ENCODE measurements at places on chromosomes 12 and 14.
A peak's percentile ranks its signal among the peaks of the same experiment; 100 is the strongest.

GRCh38 chr12:90965204-90965603 lies 10.2 kb upstream of the CCER1 start:
- no peak for DNase-seq

GRCh38 chr14:103767336-103767894 lies 51.8 kb downstream of the ZFYVE21 start:
- no peak for DNase-seq

DNA sequence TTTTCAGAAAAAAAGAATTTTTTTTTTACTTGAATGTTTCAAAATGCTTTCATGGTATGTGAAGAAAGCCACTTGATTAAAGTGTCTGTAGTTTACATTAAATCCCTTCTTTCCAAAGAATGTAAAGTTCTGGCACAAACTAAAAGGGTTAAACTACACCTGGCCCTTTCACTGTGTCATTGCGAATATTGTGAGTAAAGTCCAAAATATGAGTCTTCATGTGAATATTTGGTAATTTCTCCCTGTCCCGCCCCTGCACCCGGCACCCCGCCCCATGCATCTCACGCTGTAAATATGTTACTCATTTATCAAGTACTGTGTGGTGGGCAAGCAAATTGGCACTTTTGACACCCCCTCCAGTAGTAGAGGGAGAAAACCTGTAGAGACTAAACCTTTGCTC lies 274.7 kb downstream of the TTC6 start:
- no peak for DNase-seq

GRCh38 chr12:41514907-41515306 lies 326.8 kb downstream of the PDZRN4 start:
- no peak for DNase-seq

- no peak for DNase-seq
These were observed 29.4 kb upstream of the ETFBKMT start for GRCh38 chr12:31629756-31630732.

- DNase-seq: no peak
These were observed 216.2 kb upstream of the RMST start for GRCh38 chr12:97246368-97246767.

GRCh38 chr12:6627616-6628015 lies 8.1 kb downstream of the LPAR5 start:
- no peak for DNase-seq

- DNase-seq: no peak
These were observed 2.8 kb downstream of the FAM234B start for GRCh38 chr12:13046964-13047363.

GRCh38 chr12:47317175-47317915 lies 237.6 kb upstream of the AMIGO2 start:
- DNase-seq: no peak

DNA sequence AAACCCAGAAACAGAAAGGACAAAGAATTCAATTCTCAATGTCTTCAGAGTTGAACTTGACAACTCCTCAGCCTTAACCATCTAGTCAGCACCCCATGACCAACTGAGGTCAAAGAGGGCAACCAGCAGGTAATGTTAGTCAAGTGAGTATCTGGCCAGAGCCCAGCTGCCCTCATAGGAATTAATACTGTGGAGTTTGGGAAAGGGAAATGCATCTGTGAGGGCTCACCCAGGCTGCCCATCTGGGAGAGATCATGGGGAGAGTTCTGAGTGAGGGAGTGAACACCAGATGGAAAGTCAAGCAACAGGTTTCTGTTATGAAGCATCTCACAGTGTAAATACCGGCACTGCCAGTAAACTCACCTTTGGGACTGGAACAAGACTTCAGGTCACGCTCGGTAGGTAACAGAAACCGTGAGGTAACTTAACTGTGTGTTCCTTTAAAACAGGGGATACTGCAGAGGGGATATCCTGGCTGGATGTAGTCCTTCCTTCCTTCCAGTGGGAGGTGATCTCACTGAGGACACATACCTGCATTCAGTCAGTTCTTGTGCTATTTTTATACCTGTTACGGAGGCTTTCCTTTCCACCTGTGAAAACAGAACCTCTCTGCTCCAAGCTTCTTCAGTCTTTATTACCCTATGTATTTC lies 94.4 kb downstream of the DAD1 start:
- no peak for DNase-seq

DNA sequence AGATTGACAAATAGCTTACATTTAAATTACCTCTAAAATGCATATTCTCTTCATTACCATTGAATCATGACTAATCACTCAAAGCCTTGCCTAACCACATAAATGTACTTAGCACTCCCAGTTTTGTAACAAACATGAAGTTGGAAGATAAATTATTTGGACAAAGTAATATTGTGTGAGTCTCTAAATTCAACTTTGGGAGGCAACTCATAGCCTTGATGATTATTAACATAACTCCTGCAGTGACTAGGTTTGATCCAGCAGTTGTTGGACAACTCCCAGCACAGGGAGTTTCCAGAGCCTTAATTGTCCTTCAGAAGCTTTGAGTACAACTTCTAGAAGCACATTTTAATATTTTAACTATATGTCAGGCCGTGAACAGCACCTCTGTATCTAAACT lies 153.4 kb upstream of the PDZRN4 start:
- no peak for DNase-seq

- DNase-seq: no peak
These were observed 78.5 kb downstream of the ST8SIA1 start for GRCh38 chr12:22256041-22256441.

GRCh38 chr12:80422550-80422949 lies 21.5 kb upstream of the PTPRQ start:
- DNase-seq: no peak

DNA sequence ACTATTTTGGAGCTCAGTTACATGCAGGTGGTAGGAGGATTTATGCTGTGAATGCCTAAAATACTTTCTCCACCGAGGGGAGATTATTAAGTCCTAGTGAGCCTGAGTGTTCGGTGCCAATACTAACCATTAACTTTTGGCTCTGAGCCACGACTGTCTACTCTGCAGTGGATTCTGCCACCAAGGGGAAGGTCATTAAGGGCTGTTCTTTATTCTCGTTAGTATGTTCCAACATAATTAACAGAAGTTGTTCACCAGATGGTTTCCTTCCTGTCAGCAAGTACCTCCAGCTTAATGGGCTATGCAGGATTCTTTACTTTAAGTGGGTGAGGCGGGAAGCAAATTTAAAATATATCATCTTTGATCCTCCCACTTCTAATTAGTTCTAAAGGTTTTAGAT lies 326.3 kb downstream of the BMP4 start:
- DNase-seq: no peak

GRCh38 chr12:60106214-60106613 lies 510.4 kb downstream of the SLC16A7 start:
- DNase-seq: no peak

- DNase-seq: no peak
These were observed 214.7 kb downstream of the PHLDA1 start for GRCh38 chr12:75816897-75817296.

- peak; percentile 12 for DNase-seq
These were observed 86.5 kb upstream of the CEP83 start for GRCh38 chr12:94545935-94546771.

DNA sequence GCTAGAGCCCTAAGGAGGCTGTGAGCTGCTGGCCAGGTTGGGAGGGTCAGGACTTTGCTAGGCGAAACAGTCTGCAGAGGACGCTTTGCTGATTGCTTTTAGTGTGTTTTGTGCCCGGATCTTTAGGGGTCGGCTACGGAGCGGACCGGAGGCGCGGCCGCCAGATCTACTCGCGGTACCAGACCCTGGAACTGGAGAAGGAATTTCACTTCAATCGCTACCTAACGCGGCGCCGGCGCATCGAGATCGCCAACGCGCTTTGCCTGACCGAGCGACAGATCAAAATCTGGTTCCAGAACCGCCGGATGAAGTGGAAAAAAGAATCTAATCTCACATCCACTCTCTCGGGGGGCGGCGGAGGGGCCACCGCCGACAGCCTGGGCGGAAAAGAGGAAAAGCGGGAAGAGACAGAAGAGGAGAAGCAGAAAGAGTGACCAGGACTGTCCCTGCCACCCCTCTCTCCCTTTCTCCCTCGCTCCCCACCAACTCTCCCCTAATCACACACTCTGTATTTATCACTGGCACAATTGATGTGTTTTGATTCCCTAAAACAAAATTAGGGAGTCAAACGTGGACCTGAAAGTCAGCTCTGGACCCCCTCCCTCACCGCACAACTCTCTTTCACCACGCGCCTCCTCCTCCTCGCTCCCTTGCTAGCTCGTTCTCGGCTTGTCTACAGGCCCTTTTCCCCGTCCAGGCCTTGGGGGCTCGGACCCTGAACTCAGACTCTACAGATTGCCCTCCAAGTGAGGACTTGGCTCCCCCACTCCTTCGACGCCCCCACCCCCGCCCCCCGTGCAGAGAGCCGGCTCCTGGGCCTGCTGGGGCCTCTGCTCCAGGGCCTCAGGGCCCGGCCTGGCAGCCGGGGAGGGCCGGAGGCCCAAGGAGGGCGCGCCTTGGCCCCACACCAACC lies 1.5 kb downstream of the HOXC6 start:
- no peak for DNase-seq

- peak; percentile 12 for DNase-seq
These were observed 12.2 kb upstream of the FOXG1 start for GRCh38 chr14:28754209-28754985.

- no peak for DNase-seq
These were observed 92.3 kb upstream of the BTG1 start for GRCh38 chr12:92237762-92238523.

DNA sequence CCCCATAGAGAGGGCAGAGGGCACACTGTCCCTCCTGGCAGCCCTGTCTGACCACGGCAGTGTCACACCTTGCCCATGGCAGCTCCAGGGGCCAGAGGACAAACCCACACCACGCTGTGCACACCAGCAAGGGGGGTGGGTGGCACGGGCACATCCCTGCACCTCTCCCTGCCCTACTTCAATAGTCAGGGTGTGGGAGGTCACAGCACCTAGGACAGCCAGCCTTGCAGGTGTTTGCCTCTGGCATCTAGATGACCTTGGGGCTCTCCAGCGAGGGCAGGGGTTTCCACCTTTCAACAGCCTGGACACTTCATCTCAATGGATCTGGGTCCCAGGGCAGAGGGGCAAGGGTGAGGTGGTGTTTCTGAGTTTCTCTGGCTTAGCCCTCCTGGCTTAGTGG lies 69.2 kb downstream of the LGMN start:
- no peak for DNase-seq

DNA sequence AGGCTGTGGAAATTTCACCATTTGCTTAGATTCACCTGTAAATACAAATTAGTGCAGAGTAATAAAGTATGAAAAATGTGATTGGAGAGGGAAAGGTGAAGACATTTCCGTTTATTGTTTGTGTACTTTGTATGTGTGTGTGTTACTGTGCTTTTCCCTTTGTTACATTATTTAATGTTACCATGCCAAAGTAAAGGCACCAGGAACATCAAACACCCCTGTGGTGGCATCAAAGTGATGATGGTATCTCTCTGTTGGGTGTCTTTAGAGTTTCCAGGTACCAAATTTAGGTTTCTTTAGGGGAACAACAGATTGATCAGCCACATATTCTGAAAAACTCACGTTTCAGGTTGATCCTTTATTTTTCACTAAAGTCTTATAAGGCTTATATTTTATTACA lies 189.0 kb upstream of the FBXO33 start:
- no peak for DNase-seq

DNA sequence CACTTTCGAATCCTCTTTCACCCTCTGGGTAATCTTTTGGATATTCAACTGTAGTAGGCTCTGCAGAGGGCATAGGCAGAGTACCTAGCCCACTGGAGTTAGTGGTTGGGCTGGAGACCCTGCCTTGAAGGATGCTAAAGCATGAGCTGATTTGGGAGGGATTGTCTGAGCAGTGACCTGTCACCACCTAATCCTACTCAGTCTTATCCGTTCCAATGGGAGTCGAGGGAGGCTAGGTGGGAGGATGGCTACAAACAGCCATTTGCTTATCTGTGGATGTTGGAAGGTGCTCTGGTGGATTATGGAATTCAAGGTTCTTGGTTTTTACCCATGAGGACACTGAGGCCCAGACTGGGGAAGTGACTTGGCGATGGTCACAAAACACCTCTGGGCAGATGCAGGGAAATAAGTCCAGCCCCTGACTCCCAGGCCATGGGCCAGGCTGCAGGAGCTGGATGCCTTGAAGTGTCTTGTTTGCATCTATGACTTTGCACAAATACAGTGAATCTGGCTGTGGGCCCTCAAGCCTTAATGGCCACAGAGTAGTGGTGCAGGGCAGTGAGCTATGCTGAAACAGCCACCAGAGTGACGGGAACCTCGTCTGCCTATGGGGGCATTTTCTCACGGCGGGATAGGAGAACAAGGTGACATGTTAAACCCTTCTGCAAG lies 3.7 kb downstream of the KMT5A start:
- no peak for DNase-seq

- DNase-seq: no peak
These were observed 278.9 kb upstream of the CRY1 start for GRCh38 chr12:107372229-107372658.

GRCh38 chr12:91952916-91953315 lies 192.7 kb downstream of the BTG1 start:
- no peak for DNase-seq

DNA sequence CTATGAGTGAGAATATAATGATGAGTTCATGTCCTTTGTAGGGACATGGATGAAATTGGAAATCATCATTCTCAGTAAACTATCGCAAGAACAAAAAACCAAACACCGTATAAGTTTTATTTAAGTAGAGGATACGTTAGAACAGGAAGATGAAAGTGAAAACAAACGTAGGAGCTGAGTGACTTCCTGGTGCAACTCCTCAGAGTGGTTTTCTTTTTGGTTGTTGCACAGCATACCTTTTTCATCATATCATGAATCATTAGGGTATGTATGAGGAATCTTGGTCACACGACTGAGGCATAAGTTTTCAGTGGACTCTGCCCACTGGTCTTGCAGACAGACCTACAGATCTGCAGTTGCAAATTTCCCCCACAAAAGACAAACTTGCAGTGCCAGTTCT lies 199.0 kb downstream of the LRFN5 start:
- no peak for DNase-seq

- DNase-seq: no peak
These were observed 234.7 kb downstream of the CCDC91 start for GRCh38 chr12:28424965-28425364.

GRCh38 chr14:28608851-28609828 lies 157.4 kb upstream of the FOXG1 start:
- DNase-seq: peak; percentile 25

GRCh38 chr14:95548328-95548929 lies 13.6 kb downstream of the GLRX5 start:
- no peak for DNase-seq

GRCh38 chr12:118060301-118061010 lies 523 bp downstream of the WSB2 start:
- DNase-seq: no peak

DNA sequence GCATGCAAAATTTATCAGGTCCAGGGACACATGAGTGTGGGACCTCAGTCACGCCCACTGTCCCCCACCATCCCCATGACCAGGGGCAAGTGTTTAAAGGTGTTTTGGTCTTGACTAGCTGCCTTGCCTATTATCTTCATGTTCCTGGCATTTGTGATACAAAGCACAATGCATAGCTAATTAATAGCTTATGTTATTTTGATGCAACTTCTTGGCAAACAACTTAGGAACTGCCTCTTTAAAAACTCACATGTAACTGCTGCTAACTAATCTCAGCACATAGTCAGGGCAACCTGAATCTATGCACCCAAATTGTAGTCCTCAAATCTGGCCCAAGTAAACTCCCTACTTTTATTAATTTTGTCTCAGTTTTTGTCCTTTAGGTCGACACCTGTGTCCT lies 7.4 kb upstream of the OR6J1 start:
- no peak for DNase-seq
